ENCODE measurements at places on chromosomes 4 and X.
A peak's percentile ranks its signal among the peaks of the same experiment; 100 is the strongest.

DNA sequence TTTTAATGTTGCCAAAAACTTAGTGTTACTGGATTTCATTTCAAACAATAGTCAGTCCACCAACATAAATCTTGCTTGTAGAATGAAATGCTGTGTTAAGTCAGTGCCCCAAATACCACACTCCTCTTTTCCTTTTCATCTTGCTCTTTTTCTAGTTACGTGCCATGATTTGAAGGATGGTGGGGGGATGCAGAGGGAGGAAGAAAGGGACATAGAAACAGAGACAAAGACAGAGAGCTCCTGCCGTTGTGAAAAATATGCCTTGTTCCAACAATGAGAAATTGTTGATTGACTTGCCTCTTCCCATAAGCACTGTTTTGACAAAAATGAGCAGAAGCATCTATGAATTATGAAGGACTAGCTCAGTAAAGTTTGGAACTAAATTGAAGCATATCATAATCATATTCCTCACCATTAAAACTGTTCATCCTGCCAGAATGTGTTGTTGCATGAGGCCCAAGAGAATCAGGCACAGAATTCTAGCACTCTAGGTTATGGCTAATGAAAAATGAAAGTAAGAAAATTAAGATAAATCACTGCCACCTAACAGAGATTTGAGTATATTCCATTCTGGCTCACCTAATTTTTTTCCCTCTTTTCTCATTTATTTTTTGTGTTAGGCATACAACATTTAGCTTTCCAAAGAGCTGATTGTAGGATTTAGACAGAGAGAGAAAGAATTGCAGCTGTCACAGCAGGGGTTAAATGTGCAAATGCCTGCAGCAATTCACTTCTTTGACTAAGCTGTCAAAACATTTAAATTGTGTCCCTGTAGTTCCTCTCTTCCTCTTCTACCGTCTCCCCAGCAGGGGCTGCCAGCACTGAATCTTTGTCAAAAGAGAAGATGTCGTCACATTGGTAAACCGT, 111.6 kb upstream of the PTPN13 start:
- DNase-seq: no peak

GRCh38 chr4:184807797-184808712, 17.7 kb downstream of the ACSL1 start:
- no peak for DNase-seq

DNA sequence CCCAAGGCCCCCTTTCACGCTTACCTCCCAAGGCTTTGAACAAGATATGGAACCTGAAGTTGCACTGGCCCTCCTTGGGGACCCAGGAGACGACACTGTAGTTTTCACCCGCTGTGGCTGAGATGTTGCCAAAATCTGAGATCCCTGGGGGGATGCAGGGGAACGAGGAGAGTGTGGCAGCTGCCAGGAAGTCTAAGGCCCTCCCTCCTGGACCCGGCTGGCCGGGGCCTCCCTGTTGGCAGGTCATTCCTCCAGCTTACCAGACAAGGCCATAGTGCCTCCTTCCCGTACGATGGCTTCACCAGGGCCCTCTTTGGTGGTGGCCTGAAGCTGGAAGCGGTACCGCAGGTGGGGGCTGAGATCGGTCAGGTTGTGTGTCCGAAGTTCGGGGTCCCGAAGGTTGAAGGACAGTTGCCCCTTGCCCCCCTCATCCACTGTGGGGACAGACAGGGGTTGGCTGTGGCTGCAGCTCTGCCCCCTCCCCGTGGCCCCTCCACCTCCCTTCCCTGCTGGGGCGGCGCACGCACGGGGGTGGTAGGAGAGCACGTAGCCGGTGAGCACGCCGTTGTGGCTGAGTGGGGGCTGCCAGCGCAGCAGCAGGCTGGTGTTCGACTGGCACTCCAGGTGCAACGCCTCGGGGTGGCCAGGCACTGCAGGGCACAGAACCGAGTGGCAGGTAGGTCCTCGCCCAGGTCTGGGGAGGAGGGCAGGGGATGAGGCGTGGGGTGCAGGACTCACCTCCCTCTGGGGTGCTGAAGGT, 21.2 kb downstream of the L1CAM start:
- no peak for DNase-seq

GRCh38 chr4:137961051-137961438, 281.1 kb downstream of the SLC7A11 start:
- no peak for DNase-seq

DNA sequence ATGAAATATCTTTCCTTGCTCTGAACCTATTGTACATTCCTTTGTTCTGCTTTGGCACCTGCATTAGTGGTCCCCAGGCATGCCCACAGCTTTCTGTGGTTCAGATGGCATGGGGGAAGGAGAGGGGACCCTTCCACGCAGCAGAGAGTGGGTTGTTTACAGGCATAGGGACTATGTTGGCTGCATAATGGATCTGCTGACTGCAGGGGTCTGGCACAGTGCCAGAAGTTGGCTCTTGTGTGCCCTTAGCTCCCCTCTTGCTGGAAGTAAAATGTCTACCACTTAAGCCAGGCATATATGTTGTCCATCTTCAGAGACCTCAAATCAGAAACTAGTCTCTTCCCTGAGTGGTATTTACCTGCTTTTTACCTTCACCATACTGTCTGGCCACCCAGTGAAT, 651.9 kb upstream of the PCDH7 start:
- DNase-seq: no peak

DNA sequence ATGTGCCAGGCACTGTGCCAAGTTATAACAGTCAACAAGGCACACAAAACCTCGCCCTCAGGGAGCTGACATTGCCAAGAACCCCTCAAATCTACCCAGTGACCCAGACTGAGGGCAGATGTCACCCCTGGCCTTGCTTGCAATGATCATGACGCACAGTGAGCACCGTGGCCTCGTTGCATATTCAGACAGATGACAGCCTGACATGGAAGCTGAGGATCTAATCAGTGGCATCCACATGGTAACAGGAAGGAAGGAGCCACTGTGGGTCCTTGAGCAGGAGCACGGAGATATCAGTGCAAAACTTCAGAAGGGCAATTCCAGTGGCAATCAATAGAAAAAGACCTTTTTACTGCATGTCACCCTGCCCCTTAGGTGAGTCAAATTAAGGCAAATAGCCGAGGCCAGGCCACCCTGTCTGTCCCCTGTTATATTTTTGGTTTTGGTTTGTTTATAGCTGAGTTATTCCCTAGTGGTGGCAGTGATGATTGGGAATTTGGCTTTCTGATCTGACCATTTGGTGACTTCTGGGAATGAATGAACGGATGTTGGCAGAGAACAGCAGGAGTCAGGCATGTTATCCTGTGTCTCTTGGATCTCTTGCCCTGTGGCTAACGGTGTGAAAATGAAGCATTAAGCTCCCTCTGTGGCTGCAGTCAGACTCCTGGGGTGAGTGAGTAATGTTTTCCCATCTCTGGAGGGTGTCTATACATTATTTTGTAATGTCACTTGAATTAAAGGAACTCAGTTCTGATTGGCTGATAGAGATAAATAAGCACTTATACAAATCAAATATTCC, 20.4 kb downstream of the WDR13 start:
- no peak for DNase-seq

GRCh38 chr4:120071192-120071795, 4.6 kb upstream of the MAD2L1 start:
- peak; percentile 27 for DNase-seq

DNA sequence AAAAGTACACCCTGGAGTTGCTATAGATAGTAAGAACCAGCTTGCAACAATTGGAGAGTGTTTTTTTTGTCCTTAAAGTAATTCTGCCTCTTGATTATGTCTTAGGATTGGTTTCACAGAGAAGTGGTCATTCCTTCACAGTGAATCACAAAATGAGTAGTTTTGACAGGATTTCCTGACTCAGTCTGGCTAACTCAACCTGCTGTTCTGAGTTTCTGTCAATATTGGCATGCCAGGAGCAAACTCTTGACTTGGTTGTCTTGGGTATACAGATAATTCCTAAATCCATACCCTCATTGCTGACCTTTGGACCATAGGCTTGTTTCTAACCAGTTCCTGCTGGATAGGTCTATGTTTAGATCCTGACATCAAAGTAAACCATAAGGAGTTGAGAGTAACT, 9.4 kb downstream of the FHIP1A start:
- DNase-seq: peak; percentile 47

GRCh38 chrX:110175696-110176095, 142.2 kb downstream of the AMMECR1 start:
- DNase-seq: no peak

DNA sequence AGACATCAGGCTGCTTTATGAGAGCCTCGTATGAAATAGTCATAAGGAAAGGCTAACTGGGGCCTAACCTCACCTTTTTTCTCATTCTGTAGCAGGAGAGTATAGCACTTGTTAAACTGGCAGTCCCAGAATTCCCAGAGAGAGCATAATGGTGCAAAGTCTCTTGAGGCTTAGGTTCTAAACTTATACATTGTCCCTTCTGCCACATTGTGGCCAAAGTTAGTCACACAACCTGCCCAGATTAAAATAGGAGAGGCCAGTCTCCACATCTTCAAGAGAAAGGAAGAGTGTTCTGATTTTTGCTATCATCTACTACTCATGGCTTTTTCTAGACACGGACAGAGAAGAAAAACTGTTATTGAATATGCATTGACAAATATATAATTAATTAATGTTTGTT, 1588.9 kb upstream of the PCDH7 start:
- no peak for DNase-seq

DNA sequence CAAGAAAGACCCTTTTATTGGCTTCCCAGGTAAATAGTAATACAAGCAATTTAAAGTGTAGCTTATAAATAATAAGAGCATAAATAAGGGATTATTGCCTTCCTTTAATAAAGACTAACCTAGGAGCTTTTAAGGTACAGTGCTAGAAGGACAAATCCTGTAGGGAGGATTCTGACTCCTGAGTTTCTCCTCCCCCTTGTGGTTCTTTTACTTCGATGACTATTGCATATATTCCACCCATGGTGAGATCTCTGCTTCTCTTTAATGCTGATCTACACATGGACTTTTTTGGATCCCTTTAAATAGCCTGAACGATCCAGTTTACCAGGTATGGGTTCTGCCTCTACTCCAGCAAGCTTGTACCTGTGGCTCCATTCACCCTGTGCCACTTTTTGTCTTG, 2.5 kb downstream of the GALNT7 start:
- DNase-seq: peak; percentile 14

- no peak for DNase-seq
These were observed 828.3 kb downstream of the TECRL start for GRCh38 chr4:63580796-63581475.

DNA sequence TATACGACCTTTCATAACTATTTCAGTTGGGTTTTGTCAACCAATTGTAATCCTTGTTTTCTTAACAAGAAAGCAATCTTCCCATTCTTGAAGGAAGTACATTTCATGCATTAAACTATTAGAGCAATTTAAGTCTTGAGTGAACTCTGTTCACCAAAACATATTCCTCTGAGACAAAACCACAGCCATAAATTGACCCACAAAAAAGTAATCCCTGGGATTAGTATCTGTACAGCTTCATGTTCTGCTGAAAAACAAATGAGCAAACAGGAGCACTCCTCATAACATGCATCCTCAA, 207.0 kb upstream of the PDE5A start:
- no peak for DNase-seq

DNA sequence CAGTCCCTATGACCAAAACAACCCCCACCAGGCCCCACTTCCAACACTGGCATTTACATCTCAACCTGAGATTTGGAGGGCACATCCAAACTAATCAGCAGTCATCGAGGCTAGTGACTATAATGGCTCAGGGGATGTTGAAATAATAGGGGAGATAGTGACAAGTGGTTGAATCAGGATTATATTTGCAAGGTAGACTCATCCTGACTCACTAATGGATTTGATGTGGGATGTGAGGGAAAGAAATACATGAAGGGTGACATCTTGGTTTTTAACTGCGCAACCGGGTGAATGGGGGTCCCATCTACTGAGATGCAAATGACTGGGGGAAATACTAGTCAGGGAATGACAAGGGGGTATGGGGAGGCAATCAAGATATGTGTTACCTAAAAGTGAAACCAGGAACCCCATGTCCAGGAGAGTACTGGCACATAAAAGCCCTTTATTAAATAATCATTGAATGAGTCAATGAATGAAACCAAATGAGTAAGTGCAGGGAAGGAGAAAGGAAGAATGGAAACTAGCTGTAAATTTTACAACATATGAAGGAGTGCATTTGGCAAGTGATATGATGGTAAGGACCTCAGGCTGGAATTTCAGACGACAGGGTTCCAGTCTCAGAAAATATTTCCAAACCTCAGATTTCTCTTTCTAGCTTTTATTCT, 78.3 kb downstream of the PARM1 start:
- no peak for DNase-seq

GRCh38 chrX:101117701-101118100, 19.7 kb downstream of the CENPI start:
- no peak for DNase-seq

DNA sequence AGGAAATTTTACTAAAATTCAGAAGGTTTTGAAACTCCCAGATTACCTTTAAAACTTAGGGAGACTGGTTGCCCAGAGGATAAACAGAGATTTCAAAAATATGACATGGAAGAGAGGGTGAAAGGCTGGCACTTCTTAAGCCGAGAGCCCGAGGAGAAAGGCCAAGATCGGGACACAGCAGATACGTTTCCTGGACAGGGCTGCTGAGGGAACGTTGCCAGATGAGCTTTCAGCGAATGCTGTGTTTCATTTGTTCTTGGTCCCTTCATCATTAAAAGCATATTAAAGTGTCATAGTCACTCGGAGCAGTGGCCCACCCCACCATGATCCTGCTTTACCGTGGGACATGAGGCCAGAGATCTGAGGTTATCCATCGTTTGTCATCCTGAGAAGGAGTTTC, 37.9 kb upstream of the STOX2 start:
- no peak for DNase-seq

- DNase-seq: no peak
These were observed 2.1 kb downstream of the PPP3CA start for GRCh38 chr4:101345271-101345595.

GRCh38 chr4:3687538-3687937, 78.6 kb upstream of the ADRA2C start:
- DNase-seq: no peak

- no peak for DNase-seq
These were observed 1.7 kb downstream of the SLC25A4 start for GRCh38 chr4:185144601-185145240.

GRCh38 chr4:98710831-98711230, 52.4 kb upstream of the TSPAN5 start:
- DNase-seq: no peak

- no peak for DNase-seq
These were observed 340.8 kb downstream of the GRXCR1 start for GRCh38 chr4:43233321-43233720.

DNA sequence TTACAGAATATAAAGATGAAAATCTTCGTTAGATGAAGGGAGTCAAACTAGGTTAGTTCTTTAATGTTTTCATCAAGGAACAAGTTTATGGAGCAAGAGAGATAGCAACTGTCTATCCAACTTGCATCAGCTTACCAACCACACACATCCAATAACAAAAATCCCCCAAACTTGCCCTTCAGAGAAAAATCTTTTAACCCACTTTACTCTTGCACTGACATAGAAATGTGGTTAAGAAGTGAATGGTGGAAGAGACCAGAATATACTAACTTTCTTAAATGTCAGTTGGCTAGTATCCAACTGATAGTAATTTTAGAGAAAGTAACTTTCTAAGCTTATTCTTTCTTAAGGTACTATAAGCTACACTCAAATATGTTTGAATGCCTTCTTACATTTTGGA, 1.7 kb upstream of the RAB9A start:
- no peak for DNase-seq

- DNase-seq: no peak
These were observed 96.6 kb upstream of the GUCY1A1 start for GRCh38 chr4:155569960-155570515.

- no peak for DNase-seq
These were observed 82.8 kb downstream of the PHOX2B start for GRCh38 chr4:41665636-41666207.

Data from SW 1271 (cell line).